ENCODE measurements at places on chromosomes 2 and 18.

DNA sequence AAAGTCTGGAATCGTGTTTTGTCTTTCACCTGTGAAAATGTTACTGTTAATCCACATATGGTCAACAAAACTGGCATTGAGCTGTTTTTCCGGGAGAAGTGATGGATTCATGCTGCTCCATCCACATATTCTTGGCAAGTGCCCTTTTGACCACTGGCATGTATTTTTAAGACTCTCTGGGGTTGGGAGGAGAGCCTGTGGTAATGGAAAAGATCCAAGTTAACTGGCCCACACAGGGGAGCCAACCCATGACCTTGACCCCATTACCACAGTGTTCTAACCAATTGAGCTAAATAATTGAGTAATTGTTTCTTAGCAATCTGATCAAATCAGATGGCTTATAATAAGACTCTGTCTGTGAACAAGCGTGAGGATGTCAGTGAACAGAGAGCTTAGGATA lies 296.2 kb upstream of the NRP2 start:
- no peak for ATAC-seq

DNA sequence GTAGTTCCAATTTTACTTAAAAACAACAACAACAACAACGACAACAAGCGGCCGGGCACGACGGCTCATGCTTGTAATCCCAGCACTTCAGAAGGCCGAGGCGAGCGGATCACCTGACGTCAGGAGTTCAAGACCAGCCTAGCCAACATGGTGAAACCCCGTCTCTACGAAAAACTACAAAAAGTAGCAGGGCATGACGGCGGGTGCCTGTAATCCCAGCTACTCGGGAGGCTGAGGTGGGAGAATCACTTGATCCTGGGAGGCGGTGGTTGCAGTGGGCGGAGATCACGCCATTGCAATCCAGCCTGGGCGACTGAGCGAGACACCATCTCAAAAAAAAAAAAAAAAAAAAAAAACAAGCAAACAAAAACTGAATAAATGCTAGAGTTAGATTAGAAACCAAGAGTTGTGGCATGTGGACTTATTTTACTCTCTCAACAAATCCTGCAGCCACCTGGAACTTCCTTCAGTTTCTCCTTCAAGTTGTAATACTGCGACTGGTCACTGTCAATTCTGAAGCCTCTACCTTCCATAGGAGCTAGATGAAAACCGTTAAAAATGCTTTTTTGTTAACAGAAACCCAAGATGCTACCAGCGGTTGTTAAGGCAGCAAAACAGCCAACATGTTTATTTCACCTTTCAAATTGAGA lies 1.3 kb downstream of the ATP5F1A start:
- ATAC-seq: no peak

DNA sequence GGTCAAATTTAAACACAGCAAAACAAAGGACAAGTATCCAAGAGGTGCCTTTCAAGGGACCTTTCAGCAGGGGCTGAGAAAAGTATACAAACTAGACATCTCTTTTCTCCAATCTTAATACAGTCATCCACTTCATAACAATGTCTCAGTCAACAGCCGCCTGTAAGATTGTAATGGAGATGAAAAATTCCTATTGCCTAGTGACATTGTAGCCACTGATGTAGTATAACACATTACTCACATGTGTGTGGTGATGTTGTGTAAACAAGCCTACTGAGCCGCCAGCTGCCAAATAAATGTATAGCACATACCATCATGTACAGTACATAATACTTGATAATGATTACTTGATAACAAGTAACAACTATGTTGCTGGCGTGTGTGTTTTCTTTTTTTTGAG lies 31.0 kb downstream of the VIT start:
- no peak for ATAC-seq

DNA sequence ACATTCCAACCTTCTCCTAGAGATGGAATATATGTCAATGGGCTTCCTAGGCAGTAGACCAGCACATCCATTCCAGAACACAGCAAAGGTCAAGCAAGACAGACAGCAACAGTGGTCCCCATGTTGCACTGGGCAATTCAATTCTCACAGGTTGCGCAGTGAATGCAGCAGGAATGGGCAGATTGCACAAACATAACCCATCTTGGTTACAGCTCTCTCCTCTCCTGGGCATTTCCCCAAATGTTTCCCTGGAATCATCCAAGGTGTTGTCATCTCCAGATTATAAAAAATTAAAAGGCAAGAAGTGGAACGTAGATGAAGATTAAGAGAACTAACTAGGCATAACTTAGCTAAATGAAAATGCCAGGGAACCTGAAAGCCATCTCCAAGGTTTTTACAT lies 265.8 kb upstream of the SLC14A2 start:
- no peak for ATAC-seq

- ATAC-seq: no peak
These were observed 70.0 kb downstream of the TMEM18 start for GRCh38 chr2:607172-607571.

DNA sequence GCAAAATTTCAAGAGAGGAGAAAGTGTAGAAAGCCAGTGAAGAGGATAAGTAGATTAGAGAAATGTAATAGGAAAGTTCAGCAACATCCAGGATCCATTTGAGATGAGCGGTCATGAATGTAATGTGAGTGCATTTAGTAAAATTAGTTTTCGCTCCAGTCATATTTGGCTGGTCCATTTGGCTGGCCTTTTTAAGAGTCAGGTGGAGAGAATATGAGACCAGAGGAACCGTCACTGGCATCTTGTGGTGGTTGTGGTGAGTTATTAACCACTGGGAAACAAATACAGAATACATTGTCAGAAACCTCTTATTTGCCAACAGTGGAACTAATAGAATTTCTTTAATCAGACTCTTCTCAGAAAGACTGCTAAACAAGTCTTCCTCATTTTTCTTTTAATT lies 1064.3 kb upstream of the CDH2 start:
- no peak for ATAC-seq

DNA sequence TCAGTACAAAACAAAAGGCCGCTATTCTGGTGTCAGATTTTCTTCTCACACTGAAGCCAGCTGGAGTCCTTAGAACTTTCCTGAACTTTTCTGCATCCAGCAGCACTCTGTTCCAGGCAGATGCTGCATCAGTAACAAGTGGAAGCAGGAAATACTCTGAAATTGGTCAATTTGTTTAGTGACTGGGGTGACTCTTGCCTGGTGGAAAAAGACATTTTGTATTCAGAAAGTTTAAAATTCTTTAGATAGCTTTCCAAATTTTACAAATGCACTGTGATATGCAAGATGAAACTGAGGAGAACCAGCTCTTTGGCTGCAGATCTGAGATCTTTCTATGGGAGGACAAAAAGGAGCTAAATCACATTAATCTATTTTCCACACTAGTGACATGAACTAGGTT lies 385.7 kb downstream of the NRXN1 start:
- no peak for ATAC-seq

DNA sequence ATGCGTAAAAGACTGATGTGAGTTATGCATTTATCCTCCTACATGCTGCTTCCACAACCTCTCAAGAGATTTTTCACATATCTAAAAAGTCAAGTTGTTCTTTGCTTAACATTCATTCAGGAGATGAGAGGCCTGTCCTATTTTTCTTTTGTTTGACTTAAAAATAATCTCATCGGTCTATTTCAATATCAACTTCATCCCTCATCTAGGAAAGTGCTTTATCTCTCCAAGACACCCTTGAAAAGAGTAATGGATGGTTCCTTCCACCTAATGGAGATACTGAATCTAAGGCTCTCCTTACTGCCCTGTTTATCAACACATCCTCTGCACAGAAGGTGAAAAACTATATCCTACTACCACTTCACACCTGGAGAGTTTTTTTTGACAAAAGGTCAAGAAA lies 2.4 kb downstream of the NFE2L2 start:
- no peak for ATAC-seq

GRCh38 chr2:36266536-36267121 lies 88.9 kb upstream of the CRIM1 start:
- no peak for ATAC-seq

GRCh38 chr2:186883666-186884065 lies 34.7 kb upstream of the ZSWIM2 start:
- no peak for ATAC-seq

Measured in motor neuron (in vitro differentiated cells).